Upper lobe of right lung (tissue), 1 donor: ENCODE measurements at places on chromosomes 7 and 10.

GRCh38 chr10:16944402-16944801 lies 127.2 kb upstream of the RSU1 start:
- DNase-seq: no peak
- H3K4me3 ChIP-seq: no peak overlapping the region
- H3K27me3 ChIP-seq: no peaks in the 10 kb centered on the region

- peak within 1 kb of the TSS; percentile 86 for H3K4me3 ChIP-seq
- H3K4me1 ChIP-seq: peaks cover 7% of the 10 kb centered on the region
- peak within 1 kb of the TSS; percentile 96 for H3K27ac ChIP-seq
Measured at GRCh38 chr7:100049441-100050291, at the start of gene ZSCAN21. TSS of gene ZSCAN21 (plus strand) at chr7:100049774. CDS start at chr7:100057007, 7,233 bp downstream.

DNA sequence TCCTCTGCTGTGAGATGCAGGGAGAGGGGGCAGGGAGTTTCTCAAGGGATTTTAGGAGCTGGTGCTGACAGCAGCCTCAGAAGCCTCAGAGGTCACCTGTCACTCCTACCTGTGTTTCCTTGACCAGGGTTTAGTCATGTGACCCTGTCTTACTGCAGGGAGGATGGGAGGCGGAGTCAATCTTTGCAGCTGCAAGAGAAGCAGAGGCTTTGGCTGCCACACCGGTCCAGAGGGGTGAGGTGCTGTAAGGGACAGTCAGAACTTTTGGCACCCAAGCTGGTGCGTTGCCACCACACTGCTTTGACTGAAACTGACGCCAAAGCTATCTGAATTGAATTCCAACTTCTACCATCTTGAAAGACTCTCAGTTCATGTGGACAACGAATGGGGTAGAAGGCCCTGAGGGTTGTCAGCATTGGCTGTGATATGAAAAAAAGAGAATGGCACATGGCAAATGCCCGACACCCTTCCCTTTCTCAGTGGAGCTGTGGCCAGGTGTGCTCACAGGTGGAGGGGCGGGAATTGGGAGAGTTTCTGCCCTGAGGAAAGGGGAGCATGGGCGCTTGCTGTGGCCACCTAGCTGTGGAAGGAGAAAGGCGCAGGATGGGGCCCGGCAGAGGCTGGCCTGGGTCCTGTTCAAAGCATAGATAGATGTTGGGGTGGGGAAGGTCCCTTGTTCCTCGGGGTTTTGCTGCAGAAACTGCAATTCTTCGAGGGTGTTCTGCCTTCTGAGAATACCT lies 69.3 kb downstream of the ARHGAP22 start:
- no peaks in the 10 kb centered on the region for H3K27me3 ChIP-seq
- H3K4me3 ChIP-seq: no peak overlapping the region
- H3K4me1 ChIP-seq: no peaks in the 10 kb centered on the region
- H3K36me3 ChIP-seq: no peaks in the 10 kb centered on the region

DNA sequence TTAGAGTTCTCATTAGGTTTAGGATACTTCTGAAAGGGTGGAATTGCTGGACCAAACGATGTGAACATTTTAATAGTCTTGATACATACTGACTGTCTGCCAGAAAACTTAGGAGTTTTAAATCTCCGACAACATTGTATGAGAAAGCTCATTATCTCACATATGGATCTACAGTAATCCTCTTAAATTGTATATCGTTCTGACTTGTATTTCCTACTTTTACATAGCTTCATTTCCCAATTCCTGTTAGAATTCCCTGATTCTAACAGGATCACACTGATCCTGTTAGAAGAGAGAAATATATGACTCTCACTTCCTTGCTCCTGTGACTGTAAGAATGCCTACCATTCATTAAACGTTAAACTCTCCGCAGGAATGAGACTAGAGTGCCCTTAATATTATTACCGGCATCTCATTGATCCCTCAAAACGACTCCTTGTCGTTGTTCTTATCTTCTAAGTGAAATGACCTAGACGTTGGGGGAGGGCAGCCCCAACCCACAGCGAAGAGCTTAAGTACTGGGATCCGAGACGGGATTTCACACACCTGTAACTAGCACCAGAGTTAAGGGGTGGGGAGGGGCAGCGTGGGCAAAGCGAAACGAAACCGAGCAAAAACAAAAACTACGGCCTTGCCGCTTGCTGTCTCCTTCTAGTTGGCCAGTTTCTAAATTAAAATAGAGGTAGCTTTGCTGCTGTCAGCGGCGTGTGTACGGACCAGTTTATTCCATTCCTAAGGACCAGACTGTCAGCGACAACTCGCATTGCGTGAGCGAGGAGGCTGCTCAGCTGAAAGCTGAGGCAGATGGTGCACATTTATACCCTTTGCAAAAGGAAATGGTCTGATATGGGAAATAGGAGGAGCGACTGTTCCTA lies 678 bp upstream of the TMEM106B start:
- peak; percentile 73 for DNase-seq
- H3K36me3 ChIP-seq: peaks cover 5% of the 10 kb centered on the region
- H3K27me3 ChIP-seq: no peaks in the 10 kb centered on the region
- H3K27ac ChIP-seq: peak overlapping the region; percentile 95
- H3K4me3 ChIP-seq: peak overlapping the region; percentile 77

- no peak overlapping the region for H3K4me3 ChIP-seq
- no peaks in the 10 kb centered on the region for H3K4me1 ChIP-seq
- no peaks in the 10 kb centered on the region for H3K36me3 ChIP-seq
- H3K27me3 ChIP-seq: peaks cover 4% of the 10 kb centered on the region
- no peak overlapping the region for H3K27ac ChIP-seq
- DNase-seq: no peak
Measured at GRCh38 chr7:1735262-1735661, 65.2 kb downstream of the ELFN1 start.

DNA sequence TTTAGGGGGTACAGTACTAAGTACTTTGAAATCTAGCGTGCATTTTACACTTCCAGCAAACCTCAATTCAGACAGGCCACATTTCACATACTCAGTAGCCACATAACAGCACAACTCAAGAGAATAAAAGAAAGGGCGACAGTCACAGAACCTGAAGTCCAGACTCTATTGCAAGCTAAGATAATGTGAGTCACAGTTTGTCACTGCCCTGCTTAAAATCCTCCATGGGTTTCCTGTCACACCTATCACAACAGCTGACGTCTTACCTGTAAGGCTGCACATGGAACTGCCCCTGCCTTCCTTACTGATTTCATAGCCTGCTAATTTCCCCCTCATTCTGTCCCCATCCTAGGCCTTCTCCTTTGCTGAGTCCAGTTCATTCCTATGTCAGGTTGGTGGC lies 16.1 kb upstream of the CDK14 start:
- no peak overlapping the region for H3K27ac ChIP-seq
- no peak for DNase-seq
- H3K36me3 ChIP-seq: no peaks in the 10 kb centered on the region
- no peak overlapping the region for H3K4me3 ChIP-seq

- no peak overlapping the region for H3K4me3 ChIP-seq
- no peak overlapping the region for H3K27ac ChIP-seq
- H3K36me3 ChIP-seq: no peaks in the 10 kb centered on the region
Measured at GRCh38 chr10:109962247-109962646, 38.9 kb upstream of the XPNPEP1 start.
